ENCODE measurements at places on chromosomes 1 and 21.

DNA sequence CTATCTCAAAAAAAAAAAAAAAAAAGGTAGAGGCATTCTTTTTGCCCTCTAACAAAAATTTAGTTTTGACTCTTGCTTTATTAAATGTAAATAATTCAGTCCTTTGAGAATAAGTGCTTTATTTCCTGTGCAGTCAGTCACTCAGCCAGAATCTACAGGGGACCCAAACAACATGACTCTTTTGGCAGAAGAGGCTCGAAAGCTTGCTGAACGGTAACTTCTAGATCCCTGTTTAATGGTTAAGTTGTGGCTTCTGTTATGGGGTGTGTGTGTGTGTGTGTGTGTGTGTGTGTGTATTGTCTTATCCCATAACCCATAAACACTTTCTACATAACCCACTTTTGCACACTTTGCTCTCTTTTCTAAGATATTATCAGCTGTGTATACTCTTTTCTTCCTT lies 54.9 kb upstream of the LAMC2 start:
- DNase-seq = no peak

DNA sequence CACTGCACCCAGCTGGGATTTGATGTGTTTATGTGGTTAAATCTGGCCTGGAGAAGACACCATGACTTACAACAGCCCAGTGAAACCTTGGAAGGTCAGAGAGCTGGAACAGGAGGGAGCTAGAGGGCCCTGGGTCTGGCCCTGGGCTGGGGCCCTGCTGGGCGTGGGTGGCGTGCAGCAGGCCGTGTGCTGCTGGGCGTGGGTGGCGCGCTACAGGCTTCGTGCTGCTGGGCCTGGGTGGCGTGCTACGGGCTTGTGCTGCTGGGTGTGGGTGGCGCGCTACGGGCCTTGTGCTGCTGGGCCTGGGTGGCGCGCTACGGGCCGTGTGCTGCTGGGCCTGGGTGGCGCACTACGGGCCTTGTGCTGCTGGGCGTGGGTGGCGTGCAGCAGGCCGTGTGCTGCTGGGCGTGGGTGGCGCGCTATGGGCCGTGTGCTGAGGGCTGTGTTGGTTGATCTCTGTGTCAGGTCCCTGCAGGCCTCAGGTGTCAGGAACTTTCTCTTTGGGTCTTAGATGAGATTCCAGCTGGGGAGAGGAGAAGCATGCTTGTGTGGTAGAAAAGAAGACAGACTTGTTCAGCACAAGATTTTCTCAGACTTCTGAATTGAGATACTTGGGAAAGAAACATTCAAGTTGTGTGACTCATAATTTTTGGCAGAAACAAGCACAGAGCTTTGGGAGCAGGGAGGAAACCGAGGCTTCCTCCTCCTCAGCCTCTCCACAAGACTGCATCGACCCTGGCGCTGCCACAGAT lies 66.0 kb downstream of the COL18A1 start:
- DNase-seq = no peak

GRCh38 chr1:87524021-87524754 lies 195.5 kb downstream of the LMO4 start:
- DNase-seq = no peak

GRCh38 chr1:19466112-19466561 lies 19.2 kb downstream of the CAPZB start:
- DNase-seq = no peak

- DNase-seq = no peak
These were observed 117.0 kb upstream of the NFIA start for GRCh38 chr1:60965280-60965854.

- no peak for DNase-seq
These were observed 165.5 kb upstream of the TMEM51 start for GRCh38 chr1:14987829-14988603.

Measured in H9 (cell line).